LHCN-M2 (cell line): ENCODE measurements at places on chromosomes 7 and 10. TPM values are rescaled to one million over a fixed set of nuclear protein-coding genes. Genes with fewer than 3 reads are reported as not detected.
A peak's percentile ranks its signal among the peaks of the same experiment; 100 is the strongest.

MEIG1 gene
- not detected in 2 replicates for total RNA-seq

- no peak for DNase-seq
These were observed 61.0 kb downstream of the PDGFA start for GRCh38 chr7:458511-459245.

- peak; percentile 49 for DNase-seq
These were observed 437.4 kb upstream of the GALNT17 start for GRCh38 chr7:70694434-70694970.

FAM241B gene
- not detected in 2 replicates for total RNA-seq

DNA sequence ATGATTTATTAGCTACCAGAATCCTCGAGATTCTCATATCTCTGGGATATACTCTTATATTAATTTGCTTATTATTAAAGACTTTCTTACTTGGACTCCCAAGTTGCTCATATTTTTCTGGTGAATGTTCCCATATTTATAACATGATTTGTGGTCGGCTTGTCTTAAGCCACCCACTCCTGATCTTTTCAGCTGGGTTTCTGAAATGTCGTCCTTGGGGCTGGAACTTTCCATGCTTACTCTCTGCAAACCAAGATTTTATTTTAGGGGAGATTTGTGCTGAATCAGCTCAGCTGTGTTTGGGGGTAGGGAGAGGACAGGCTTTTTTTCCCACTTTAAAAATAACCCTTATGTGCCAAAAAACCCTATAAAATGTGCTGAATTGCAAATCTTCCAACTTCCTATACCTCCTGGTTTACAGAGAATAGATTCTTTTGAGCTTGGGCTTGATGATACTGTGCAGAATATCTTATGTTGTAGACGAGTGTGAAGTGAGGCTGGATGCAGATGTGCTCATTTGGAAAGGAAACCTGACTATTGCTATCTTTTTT lies 162.1 kb downstream of the SND1 start:
- DNase-seq = no peak

DNA sequence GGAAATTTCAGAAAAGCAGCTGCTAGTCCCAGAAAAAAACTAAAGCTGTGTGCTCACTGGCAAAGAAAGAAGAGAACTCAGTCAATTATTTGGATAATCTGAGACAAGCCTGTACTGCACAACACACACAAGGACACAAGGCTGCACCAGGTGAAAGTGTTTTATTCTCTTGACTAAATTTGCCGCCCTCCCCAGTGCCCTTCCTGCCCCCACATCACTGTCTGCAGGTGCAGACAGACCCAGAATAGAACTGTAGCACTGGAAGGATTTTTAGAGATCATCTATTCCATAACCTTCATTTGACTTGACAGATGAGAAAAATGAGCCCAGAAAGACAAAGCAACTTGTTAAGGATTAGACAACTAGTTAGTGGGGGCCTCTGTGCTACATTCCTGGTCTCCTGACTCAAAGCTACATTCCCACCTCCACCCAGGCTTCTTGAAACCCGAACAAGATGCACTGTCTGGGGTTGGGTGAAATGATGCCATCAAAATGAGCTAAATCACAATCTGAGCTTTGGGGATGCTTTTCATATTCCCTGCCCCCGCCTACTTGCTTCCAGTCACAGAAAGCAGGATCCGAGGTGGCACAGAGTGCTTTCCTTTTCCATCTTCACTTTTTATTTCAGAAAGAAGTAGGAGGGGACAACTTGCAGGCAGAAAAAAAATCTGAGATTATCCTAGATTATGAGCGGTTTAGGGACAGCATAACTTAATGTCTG lies 5.2 kb upstream of the VAX1 start:
- no peak for DNase-seq

DNA sequence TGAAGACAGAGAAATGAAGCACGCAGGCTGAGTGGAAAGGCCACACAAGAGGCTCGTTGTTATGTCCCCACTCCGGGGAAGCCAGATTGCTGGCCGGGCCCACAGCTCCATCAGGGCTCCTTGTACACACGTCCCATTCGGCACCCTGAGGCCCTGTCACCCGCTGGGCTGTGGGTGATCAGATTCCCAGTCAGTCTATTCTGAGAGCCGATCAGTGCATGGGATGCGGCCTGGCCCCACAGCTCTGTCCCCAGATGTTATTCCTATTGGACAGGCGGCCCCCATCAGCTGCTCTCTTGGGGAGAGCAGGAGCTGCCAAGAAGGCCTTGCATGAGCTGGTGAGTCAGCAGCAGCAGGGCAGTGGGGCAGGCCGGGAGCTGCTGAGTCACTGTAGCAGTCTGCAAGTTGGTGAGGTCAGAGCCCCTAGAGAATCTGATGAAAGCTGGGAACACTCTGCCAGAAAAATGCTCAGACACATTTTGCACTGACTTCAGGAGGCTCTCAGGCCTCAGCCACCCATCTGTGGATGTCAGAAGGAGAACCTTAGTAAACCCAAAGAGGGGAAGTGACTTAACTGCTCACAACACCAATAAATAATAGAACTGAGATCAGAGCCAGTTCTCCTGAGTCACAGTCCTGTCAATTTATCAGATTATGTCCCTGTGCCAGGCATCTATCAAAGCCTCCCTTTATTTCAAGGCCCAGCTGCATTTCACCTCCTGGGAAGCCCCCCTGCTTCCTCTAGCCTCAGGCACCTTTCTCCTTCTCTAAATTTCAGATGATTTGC lies 9.4 kb upstream of the PSAP start:
- peak; percentile 100 for DNase-seq

DNA sequence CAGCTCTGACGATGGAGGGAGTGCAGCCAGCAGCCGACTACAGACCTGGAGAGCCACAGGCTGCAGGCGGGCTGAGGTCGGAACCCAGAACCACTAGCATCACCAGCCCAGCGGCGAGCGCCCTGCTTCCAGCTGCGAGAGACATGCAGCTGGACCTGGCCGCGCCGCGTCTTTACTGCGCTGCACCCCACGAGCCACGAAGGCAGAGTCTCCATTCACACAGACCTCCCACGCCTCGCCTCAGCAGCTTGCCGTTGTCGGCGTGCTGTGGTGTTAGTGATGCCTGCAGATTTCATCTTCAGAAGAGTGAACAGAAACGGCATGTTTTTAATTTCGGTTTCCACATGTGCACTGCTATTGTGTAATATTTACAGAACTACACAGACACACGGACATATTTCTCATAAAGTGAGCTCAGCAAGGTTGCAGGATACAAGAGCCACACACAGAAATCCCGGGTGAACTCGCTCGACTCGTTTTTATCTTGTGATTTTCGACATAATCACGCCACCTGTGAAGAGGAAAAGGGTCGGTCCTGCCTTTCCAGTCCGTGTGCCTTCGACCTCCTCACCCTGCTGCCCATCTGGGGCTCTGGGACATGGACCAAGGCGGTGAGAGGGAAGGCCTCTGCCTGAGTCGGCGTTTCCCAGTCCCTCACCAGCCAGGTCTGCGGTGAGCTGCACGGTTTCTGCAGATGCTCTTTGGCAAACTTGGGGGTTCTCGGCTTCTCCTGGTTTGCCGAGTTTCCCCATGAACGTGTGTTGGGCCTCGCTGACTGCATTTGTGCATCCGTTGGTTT lies 252.2 kb downstream of the ELFN1 start:
- DNase-seq = no peak
